ENCODE measurements at places on chromosomes 7 and 10.

DNA sequence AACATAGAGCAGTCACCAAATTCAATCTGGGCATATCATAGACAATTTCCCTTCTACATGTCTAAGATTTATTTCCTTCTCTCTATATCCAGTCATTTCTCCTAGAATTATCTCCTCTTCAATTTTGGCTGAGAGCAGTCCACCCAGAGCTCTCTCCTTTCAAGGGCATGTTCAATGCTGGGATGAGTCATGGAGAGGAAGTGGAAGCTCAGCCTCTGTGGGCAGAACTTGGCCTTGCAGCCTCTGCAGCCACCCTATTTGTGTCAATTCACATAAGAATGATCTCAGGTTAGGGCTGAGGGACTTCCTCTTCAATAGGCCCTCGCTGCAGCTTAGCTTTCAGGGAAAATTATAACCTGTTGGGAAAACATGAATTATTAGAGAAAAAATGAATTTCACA, 560.8 kb downstream of the POM121L12 start:
- DNase-seq, result no peak

- no peak for DNase-seq
These were observed 30.1 kb upstream of the COMTD1 start for GRCh38 chr10:75265856-75266255.

DNA sequence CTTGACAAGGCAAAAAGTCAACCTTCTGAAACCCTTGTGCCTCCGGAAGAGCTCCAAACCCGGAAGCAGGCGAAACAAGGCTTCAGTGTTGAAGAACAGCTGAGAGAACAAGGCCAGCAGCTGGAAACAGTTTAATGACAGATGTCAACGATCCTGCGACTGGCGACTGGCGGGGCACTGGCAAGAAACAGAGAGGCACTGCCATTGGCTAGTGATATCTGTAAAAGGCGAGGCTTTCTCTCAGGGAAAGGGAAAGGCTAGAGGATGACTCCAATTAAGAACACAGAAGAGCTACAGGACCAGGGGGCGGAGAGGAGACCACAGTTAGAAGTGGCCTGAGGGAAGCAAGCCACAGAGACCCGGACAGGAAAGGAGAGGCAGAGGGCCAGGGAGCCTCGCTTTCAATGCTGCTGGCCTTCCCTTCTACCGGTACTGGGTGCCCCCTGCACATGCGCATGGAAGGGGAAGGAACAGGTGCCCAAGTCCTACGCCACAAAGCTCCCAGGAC, 19.4 kb downstream of the ITGB1 start:
- no peak for DNase-seq

- DNase-seq, result peak; percentile 85
These were observed 45.8 kb upstream of the WIPI2 start for GRCh38 chr7:5143935-5144903.

GRCh38 chr10:6120691-6121090, 31.9 kb downstream of the RBM17 start:
- DNase-seq, result no peak

All from stimulated activated naive CD4-positive, alpha-beta T cell (primary cell).